ENCODE measurements at places on chromosomes 4 and X.

DNA sequence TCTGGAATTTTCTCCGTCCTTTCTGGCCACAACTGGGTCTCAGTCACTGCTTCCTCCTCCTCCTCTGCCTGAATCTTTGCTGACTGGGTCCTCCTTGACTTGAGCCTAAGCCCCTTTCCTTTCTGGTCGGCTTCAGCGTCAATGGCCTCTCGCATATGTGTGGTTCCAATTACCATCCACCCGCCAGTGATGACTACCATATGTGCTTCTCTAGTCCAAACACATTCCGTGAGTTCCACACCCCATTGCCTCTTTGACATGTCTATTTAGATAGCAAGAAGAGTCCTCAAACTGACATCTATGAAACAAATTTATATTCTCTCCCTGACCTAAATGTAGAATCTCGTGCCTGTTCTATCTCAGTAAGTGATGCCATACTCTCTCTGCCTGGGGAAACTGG is 19.8 kb downstream of the MXRA5 start:
- no peak for DNase-seq

GRCh38 chr4:23911675-23912455 is 22.0 kb upstream of the PPARGC1A start:
- DNase-seq, result no peak

GRCh38 chrX:21816136-21816535 is 23.3 kb upstream of the MBTPS2 start:
- no peak for DNase-seq

GRCh38 chr4:165177725-165178666 is 29.4 kb upstream of the KLHL2 start:
- no peak for DNase-seq
